ENCODE measurements at places on chromosomes 7 and 10.

DNA sequence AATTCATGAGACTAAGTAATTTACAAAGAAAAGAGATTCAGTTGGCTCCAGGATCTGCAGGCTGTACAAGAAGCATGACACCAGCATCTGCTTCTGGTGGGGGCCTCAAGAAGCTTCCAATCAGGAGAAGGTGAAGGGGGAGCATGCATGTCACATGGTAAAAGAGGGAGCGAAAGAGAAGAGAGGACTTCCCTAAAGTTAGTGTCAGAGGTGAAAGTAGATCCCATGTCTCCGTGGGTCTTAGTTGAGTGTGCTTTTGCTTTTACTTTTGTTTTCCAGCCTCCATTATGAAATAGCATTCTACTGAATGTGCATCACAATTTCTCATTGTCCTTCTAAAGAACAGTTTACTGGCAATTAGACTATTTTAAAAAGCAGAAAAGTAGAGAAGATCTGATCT is 213.6 kb upstream of the FZD1 start:
- no peak for DNase-seq

GRCh38 chr10:27344568-27345454 is 104.2 kb upstream of the ACBD5 start:
- DNase-seq, result no peak

DNA sequence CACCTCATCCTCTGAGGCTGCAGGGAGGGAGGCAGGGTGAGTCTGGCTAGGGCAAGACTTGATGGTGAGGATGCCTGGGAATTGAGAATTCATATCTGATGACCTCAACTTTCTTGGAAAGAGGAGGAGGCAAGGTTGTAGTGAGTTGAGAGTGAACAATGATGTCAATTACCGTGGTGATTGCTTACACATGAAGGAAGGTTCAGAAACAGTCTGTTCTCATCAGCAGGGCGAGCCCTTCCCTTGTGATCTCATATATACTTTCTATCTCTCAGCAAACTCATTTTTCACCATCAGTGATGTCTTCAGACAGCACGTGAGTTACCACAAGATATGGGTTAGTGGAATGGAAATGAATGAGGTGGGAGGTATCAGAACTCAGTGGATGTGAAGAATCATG is 20.1 kb upstream of the COL13A1 start:
- no peak for DNase-seq

- no peak for DNase-seq
Measured at GRCh38 chr7:131692131-131692960, 135.9 kb upstream of the PODXL start.

DNA sequence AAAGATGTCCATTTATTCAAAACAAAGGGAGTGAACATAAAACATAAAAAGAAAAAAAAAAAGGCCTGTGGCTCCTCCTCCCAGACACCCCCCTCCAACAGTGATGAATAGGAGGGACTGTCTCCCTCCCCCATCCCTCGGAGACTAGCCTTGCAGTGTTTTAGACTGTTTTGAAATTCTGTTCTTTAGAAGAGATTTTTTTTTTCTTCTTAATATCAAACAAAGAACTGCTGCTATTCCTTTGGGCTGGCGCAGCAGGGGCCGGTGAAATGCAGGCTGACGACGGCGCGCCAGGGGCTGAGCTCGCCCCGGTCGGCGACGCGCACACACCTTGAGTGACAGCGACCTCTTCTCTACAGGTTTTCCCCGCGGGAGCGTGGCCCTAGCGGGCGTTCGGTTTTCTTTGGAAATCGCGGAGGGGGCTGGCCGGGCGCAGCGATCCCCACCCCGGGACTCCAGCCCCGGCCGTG is at the start of gene LANCL2:
Gene LANCL2 (plus strand): TSS at position 133 of the 470 bp plus-strand sequence. CDS start 689 bp downstream, outside the sequence.
- DNase-seq, result no peak

DNA sequence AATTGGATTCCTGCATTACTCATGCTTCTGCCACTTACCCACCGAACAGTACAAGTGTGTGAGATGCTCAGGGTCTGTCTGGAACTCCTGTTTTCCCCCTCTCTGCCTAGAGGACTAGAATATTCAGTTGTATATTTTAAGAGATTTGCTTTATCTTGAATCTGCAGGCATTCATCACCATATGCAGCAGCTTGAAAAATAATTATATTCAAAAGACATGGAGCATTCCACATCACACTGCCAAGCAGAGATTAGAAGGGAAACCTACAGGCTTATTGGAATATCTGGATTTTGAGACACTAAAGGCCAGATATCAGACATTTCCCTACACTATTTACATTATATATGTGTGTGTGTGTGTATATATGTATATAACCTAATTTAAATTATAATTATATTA is 382.8 kb upstream of the POM121L12 start:
- DNase-seq, result no peak

- DNase-seq, result no peak
Measured at GRCh38 chr10:50417486-50417885, 166.2 kb upstream of the ASAH2 start.

GRCh38 chr7:71498381-71498780 is 366.4 kb downstream of the GALNT17 start:
- no peak for DNase-seq

DNA sequence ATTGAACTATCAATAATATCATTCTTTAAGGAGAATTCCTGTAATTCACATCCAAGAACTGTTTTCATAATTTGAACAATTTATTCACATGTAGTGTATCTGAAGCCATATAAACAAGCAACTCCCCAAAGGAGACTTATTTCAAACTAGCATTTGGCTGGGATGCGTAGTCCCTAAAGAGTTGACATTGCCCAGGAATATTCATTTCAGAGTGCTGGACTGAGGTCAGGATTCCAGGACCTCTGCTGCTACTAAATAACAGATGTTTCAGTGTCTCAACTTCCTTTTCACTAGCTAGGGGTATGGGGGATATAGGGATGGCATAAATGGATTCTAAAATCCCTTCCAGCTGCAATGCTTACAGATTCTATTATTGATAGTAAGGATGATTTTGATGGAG is 177.0 kb downstream of the TSPAN12 start:
- DNase-seq, result no peak

- no peak for DNase-seq
Measured at GRCh38 chr7:88759230-88760135, at the start of gene ZNF804B. ZNF804B (plus strand) TSS chr7:88759700; CDS start chr7:88759977, 277 bp downstream.

DNA sequence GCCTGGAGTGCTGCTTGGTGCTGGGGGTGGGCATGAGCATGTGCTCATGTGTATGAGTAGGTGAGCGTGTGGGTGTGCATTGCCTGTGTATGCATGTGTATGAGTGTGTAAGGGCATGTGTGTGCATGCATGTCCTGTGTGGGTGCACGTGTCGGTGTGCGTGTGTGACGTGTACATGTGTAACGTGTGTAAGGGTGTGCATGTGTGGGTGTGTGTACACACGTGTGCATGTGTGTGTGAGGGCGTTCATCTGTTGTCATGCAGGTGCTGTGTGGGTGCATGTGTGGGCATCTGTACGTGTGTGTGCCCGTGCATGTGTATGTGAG is 30.3 kb downstream of the FAM20C start:
- no peak for DNase-seq
